NB4 (cell line): ENCODE measurements at places on chromosomes 6 and 20.

DNA sequence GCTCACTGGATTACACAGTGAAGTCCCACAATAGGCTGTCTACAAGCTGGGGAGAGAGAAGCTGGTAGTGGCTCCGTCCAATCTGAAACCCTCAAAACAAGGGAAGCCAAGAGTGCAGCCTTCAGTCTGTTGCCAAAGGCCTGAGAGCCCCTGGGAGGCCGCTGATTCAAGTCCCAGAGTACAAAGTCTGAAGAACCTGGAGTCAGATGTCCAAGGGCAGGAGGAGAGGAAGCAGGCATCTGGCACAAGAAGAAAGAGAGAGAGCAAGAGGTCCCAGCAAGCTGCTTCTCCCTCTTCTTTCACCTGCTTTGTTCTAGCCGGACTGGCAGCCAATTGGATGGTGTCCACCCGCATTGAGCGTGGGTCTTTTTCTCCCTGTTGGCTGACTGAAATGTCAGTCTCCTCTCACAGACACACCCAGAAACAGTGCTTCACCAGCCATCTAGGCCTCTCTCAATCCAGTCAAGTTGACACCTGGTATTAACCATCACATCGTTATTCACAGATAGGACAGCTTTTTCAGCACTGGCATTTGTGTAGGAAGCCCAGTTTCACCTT is 51.2 kb downstream of the CRYBG1 start:
- no peak for DNase-seq

DNA sequence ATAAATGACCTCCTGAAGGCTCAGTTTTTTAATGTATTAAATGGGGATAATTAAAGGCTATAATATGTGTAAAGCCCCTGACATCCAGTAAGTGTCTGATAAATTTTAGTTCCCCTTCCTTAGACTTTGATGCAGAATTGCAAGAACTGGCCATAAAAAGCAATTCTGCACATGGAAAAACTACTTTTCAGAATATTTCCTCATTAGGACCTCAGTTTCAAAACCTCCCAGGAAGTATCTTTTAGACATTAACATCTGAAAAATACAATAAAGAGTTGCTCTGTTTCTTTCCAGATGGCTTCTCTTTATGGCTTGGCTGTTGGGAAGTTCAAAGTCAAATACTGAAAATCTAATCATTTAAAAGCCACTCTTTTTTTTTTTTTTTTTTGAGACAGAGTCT is 106.3 kb upstream of the ZNF217 start:
- DNase-seq, result no peak

DNA sequence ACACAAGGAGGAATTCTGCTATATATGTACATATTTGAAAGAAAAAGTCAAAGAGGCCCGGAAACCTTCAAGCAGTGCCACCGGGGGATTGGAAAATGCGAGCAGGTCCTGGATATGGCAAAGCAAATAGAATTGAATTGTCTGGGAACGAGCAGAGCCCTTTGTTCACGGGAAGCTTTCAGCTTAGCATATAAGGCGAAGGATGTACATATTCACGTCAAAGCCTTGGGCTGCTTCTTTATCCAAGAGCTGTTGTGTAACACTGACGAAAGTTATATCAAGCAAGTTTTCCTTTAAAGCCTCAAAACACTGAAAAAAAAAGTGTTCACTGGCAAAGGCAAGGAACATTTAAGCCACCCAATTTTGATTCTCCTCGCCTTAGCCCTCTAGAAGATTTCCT is 171.0 kb downstream of the GPX5 start:
- no peak for DNase-seq

GRCh38 chr6:34671801-34672656 is 24.5 kb downstream of the ILRUN start:
- peak; percentile 60 for DNase-seq

DNA sequence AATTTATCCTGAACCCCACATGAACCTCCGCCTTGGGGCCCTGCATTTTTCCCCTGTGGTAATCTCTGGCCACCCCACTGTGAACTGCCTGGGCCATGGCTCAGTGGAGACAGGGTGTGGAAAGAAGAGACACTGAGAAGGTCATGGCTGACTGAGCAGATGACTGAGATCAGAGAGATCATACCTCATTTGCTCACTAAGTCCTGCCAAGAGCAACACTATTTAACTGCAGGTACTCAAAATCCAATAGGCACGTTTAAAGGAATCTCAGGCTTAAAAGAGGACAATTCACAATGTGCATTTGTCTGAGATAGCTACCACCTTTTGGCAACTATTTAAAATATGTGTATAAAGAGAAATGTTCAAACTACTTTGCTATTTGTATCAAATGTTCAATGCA is 305.0 kb downstream of the GMDS start:
- no peak for DNase-seq

GRCh38 chr6:20092071-20092566 is 120.2 kb downstream of the MBOAT1 start:
- DNase-seq, result peak; percentile 71

DNA sequence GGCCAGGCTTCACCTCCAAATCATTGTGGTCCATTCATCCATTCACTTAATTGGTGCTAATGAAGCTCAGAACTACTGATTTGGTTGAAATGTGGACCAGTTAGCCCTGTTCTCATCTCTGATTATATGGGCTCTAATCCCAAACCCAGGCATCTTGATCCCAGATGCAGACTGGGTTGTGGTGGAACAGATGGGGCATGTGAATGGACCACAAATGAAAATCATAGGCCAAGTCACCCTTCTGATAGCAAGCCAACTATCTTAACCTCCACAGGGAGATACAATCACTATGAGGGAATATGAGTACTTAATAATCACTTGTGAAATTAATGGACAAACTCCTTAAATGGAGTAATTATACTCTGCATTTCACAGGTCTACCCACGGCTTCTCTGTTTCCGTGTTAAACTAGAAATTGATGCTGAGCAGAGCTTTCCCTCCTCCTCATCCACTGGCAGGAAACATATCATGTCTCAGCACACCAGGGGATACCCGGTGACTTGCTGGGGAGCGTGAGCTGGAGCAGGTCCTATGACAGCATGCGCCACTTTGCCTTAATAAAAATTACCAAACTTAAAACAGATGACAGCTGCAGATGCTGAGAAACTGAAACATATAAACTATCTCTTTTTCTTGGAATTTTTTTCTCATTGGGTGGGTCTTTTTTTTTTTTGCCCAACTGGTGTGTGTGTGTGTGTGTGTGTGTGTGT is 108.8 kb upstream of the HEY2 start:
- no peak for DNase-seq

DNA sequence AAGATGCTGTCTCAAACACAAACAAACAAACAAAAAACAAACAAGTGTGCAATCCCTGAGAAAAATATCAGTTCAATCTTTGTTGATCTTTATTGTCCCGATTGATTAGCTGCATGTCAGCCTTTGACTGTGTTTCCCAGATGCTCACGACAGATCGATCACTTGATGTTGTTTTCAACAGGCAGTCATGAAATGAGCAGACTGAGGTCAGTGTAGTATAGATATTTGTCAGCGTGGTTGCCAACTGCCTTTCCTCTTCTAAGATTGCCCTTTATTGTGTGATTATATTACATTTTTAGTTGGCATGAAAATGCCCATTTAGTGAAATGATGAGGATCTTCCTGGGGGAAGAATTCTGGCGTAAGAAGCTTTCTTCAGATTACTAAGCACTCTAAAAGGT is 25.6 kb downstream of the UTRN start:
- no peak for DNase-seq

DNA sequence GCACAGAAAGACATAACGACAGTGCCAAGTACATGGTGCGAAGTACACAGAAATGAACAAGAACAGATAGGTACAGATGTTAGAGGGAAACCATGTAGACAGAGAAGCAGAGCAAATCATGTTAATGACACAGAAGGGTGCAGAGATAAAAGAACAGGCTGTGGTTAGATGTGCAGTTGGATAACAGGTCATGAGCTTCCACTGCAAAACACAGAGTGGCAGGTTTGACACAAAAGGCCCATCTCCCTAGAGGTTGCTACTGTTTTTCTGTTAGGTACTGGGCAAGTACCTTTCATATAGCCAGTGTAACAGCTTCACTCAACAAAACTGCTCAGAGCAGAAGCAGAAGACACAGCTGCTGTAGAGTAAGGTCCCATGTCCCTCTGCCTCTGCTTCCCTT is 84.6 kb downstream of the AK9 start:
- DNase-seq, result no peak

DNA sequence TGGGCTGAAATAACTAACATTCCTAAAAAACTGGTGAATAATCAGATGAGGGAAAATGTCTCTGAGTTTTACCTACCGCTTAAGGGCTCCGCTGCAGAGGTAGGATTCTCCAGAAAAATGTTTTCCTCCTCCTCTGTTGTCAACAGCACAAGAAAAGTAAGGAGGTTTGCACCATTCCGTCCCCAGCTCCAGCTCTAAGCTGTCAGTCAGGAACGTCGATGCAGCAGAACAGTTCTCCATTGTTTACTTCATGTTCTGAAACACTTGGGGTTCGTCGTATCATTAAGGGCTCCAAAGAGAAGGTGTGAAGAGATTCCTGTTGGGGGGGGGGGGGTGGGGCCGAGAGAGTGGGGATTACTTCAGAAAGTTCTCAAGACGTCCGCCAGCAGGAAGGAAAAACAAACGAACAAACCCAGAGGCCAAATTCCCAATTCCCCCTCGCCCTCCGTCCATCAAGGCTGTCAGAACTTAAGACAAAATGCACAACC is 734 bp downstream of the MMS22L start:
- DNase-seq, result no peak

GRCh38 chr20:4665591-4665990 is 56.1 kb upstream of the PRND start:
- no peak for DNase-seq

GRCh38 chr6:159446340-159446739 is 246.7 kb downstream of the SOD2 start:
- DNase-seq, result no peak
